ENCODE measurements at places on chromosomes 1 and 21. TPM values are rescaled to one million over a fixed set of nuclear protein-coding genes. Genes with fewer than 3 reads are reported as not detected.
A peak's percentile ranks its signal among the peaks of the same experiment; 100 is the strongest.

Gene RIPK4
- total RNA-seq: not detected

Gene KDF1
- not detected for total RNA-seq

Gene TIE1
- total RNA-seq: 2.9 TPM

Gene ADGRL4
- total RNA-seq: not detected

Gene SLC16A4
- 0.73 TPM for total RNA-seq

Gene S100A8
- not detected for total RNA-seq

Gene ANGPTL3
- not detected for total RNA-seq

- no peak overlapping the region for H3K4me3 ChIP-seq
- H3K27me3 ChIP-seq: no peaks in the 10 kb centered on the region
- H3K27ac ChIP-seq: no peak overlapping the region
- H3K4me1 ChIP-seq: peaks cover 23% of the 10 kb centered on the region
- no peaks in the 10 kb centered on the region for H3K36me3 ChIP-seq
Observed at GRCh38 chr1:24366707-24367106, 46.9 kb downstream of the STPG1 start.

DNA sequence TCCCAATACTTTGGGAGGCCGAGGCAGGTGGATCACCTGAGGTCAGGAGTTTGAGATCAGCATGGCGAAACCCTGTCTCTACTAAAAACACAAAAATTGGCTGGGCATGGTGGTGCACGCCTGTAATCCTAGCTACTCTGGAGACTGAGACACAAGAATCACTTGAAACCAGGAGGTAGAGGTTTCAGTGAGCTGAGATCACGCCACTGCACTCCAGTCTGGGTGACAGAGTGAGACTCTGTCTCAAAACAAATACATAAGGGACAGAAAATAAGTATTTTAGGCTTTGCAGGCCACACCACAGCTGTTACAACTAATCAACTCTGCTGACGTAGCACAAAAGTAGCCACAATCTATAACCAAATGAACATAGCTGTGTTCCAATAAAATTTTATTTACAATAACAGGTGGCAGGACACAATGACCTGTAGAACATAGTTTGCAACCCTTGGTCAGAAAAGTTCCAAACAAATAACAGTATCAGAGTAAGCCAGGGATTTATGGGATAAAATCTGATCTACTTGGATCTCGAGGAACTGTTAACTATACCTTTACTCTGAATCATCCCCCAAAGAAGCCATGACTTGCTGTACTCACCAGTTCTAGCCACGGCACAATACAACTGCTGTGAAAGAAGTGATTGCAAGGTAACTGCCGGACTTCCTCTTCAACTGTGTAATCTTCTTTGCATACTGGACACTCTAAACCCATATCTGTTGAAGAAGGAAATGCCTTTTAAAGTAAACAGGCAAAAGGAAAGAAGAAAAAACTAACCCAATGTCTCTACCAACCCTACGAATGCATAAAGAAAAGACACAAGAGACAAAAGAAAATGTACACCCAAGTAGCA is 28.3 kb downstream of the CD160 start:
- no peak overlapping the region for H3K27ac ChIP-seq
- H3K27me3 ChIP-seq: no peaks in the 10 kb centered on the region
- H3K36me3 ChIP-seq: peaks cover 52% of the 10 kb centered on the region
- H3K4me3 ChIP-seq: no peak overlapping the region
- DNase-seq: no peak
- H3K4me1 ChIP-seq: peaks cover 8% of the 10 kb centered on the region

DNA sequence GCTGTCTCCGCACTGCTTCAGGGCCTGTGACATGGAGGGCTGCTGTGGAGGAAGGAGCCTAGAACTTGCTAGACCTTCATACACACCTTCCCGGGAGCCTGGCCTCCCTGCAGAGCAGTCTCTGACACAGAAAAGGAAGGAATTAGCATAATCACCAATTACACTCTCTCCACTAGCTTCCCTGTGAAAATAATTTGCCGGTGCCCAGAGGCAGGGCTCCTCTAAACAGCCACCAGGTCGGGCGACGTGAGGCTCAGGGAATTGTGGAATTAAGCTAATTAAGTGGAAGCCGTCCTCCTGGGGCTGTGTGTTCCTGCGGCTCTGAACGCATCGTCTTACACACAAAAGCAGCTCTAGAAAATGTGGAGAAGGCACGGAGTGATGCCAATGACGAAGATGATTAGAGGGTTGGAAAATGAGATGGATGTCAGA is 82.6 kb downstream of the NENF start:
- no peak overlapping the region for H3K27ac ChIP-seq
- no peak for DNase-seq
- H3K4me1 ChIP-seq: no peaks in the 10 kb centered on the region
- no peaks in the 10 kb centered on the region for H3K36me3 ChIP-seq

- no peak overlapping the region for H3K27ac ChIP-seq
- no peak overlapping the region for H3K4me3 ChIP-seq
- H3K36me3 ChIP-seq: no peaks in the 10 kb centered on the region
- H3K27me3 ChIP-seq: peaks cover 4% of the 10 kb centered on the region
- peaks cover 2% of the 10 kb centered on the region for H3K4me1 ChIP-seq
Observed at GRCh38 chr1:200364091-200364759, 45.6 kb downstream of the ZNF281 start.

- no peak overlapping the region for H3K4me3 ChIP-seq
- DNase-seq: no peak
- H3K4me1 ChIP-seq: peaks cover 21% of the 10 kb centered on the region
- no peak overlapping the region for H3K27ac ChIP-seq
- no peaks in the 10 kb centered on the region for H3K27me3 ChIP-seq
- H3K36me3 ChIP-seq: peaks cover 84% of the 10 kb centered on the region
Observed at GRCh38 chr1:54857746-54858561, 29.0 kb downstream of the DHCR24 start.

- no peaks in the 10 kb centered on the region for H3K27me3 ChIP-seq
- peak; percentile 19 for DNase-seq
- no peaks in the 10 kb centered on the region for H3K4me1 ChIP-seq
- H3K4me3 ChIP-seq: no peak overlapping the region
- no peaks in the 10 kb centered on the region for H3K36me3 ChIP-seq
Observed at GRCh38 chr1:203172184-203173010, 3.2 kb downstream of the MYBPH start.

GRCh38 chr1:180611016-180611930 is 20.5 kb upstream of the XPR1 start:
- H3K4me1 ChIP-seq: peaks cover 7% of the 10 kb centered on the region
- DNase-seq: no peak
- H3K27me3 ChIP-seq: peaks cover 1% of the 10 kb centered on the region
- no peaks in the 10 kb centered on the region for H3K36me3 ChIP-seq

DNA sequence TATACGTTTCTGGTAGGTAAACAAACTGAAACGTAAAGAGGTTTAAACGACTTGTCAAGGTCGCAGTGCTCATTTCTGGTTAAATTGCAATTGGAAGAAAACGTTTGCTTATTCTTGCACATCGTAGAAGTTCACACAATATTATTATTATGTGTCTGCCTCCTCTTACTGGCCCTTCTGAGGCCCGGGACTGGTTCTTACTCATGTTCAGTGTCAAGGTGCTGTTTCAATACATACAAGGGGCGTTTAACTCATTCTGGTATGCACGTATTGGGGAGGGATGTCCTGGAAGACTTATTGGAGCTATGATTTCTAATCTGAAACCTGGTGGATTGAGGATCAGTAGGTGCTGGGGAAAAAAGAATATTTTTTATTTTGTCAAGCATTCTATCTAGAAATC is 932 bp downstream of the RPF1 start:
- H3K4me3 ChIP-seq: peak overlapping the region; percentile 99
- DNase-seq: no peak
- H3K27ac ChIP-seq: peak overlapping the region; percentile 99
- peaks cover 20% of the 10 kb centered on the region for H3K27me3 ChIP-seq
- H3K36me3 ChIP-seq: peaks cover 55% of the 10 kb centered on the region

DNA sequence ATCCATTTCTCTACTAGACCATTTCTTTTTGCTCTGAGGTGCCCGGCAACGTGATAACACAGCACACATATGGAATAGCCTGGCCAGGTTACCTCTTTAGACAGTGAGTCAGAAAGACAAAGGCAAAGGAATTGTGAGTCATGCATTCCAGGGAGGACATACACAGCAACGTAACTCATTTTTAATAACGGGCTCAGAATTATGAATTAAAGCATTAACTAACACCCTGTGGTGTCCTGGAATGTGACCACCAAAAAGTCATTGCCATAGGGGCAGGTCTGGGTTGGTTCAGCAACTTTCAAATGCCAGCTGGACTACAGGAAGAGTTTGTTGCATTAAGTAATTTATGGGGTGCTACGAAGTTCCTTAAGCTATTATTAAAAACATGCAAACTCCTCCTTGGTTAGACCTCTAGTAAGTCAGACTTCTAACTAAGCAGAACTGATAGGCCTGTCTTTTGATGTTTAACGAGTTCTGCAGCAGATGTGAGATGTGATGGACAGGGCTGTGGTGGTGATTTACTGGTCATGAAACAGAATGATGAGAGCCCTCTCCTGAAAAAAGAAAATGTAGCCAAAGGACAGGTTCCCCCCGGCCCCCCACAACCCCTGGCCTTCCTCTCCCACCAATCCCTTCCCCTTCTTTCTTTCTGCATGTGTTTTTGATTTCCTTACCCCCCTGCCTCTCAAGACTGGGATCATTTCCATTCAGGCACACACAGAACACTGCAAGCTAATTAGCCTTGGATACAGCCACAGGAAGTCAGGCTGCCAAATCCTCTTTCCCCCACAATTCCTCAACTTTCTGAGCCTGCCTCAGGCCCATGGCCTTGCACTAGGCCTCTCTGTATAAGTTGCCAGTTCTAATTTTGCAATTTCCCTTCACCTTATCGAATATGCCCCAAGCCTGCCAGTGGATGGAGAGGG is 88.9 kb upstream of the HAO2 start:
- H3K36me3 ChIP-seq: no peaks in the 10 kb centered on the region
- H3K4me3 ChIP-seq: no peak overlapping the region

GRCh38 chr1:18109058-18109755 is 1.6 kb downstream of the IGSF21 start:
- H3K27ac ChIP-seq: no peak overlapping the region
- H3K27me3 ChIP-seq: peaks cover 53% of the 10 kb centered on the region
- no peaks in the 10 kb centered on the region for H3K36me3 ChIP-seq
- no peaks in the 10 kb centered on the region for H3K4me1 ChIP-seq

DNA sequence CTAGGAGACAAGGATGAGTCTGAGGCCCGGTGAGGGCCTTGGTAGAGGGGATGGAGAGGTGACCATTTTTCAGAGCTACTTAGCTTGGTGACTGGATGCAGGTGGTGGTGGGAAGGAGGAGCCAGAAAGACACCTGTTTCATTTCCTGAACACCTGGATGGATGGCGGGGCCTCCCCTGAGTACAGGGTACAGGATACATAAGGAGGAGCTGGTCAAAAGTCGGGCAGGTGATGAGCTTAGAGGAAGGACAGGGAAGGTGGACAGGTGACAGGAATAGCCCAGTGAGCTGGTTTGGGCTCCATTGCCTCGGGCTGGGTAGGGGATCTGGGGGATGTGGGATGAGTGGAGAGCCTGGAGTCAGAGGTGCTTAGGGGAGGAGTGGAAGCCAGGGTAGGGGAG is 6.3 kb downstream of the FAAH start:
- no peak overlapping the region for H3K4me3 ChIP-seq
- peaks cover 9% of the 10 kb centered on the region for H3K27me3 ChIP-seq
- H3K27ac ChIP-seq: no peak overlapping the region
- no peak for DNase-seq
- H3K4me1 ChIP-seq: no peaks in the 10 kb centered on the region
- H3K36me3 ChIP-seq: no peaks in the 10 kb centered on the region

- peaks cover 61% of the 10 kb centered on the region for H3K27me3 ChIP-seq
- peaks cover 19% of the 10 kb centered on the region for H3K4me1 ChIP-seq
- no peak overlapping the region for H3K4me3 ChIP-seq
- no peak overlapping the region for H3K27ac ChIP-seq
- no peaks in the 10 kb centered on the region for H3K36me3 ChIP-seq
Observed at GRCh38 chr1:156639601-156640101, 2.3 kb upstream of the BCAN start.

Data from activated T-helper 2 cell treated with anti-CD3 and anti-CD28 coated beads, Interferon-gamma antibody, Interleukin-2, Interleukin-4, amounts not matched to agents 10 μg/mL and 5 μg/mL and 100 μg/mL, durations not matched to agents 14 hours and 24 hours and 36 hours (primary cell).